ENCODE measurements at places on chromosomes 6 and 20.

DNA sequence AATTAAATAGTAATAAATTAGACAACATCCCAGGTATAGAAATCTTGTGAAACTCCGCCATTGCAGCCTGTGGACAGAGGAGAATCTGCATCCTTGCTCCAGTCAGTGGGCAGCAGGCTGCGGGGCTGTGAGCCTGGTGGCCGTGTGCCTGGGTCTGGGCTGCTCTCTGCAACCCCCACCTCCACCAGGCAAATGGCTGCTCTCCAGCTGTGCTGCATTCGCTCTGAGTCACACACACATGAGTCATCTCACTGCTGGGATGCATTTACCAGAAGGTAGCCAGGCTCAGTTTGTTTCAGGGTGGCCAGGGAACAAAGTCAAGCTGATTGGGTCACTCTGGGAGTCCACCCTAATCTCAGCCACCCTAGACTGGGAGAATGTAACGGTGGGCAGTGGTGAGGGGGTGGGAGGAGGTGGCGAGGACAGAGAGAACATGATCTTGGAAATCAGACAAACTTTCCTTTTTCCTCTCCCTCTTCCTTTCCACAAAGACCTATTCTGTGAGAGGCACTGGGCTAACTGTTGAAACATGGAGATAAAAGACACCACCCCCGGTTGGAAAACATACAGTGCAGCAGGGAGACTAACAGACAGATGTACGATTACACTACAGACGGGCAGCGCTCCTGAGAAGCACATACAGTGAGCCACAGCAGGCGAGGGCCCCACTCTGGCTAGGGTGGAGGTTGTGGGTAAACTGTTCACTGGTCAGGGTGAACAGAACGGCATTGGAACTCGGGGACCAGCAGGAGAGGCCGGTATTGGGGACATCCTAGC is 59.2 kb downstream of the TRAM2 start:
- no peak for DNase-seq

- no peak for DNase-seq
Measured at GRCh38 chr20:33910056-33910455, 83.7 kb upstream of the RALY start.

DNA sequence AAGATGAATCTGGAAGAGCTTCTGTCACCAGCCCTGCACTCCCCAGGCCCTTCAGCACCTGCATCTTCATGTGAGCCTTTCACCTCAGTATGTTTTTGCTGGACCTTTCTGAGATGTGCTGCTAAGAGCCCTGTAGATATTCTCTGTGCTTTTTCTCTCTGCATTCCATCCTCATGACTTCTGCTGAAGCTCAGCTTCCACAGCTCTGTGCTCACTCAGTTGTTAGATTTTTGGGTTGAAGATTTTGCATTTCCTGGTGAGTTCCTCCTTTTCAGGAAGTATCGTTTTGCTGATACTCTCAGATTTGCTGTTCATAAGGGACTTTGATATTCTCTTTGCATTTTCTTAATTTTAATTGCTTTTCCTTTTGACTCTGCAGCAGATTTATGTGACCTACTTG is 18.3 kb downstream of the KIAA1586 start:
- DNase-seq, result no peak

- peak; percentile 71 for DNase-seq
Measured at GRCh38 chr6:158766621-158767455, 52.3 kb downstream of the EZR start.

- DNase-seq, result no peak
Measured at GRCh38 chr20:63956664-63957003, 418 bp upstream of the UCKL1 start.

- DNase-seq, result no peak
Measured at GRCh38 chr20:19095762-19096161, 116.7 kb upstream of the SLC24A3 start.

DNA sequence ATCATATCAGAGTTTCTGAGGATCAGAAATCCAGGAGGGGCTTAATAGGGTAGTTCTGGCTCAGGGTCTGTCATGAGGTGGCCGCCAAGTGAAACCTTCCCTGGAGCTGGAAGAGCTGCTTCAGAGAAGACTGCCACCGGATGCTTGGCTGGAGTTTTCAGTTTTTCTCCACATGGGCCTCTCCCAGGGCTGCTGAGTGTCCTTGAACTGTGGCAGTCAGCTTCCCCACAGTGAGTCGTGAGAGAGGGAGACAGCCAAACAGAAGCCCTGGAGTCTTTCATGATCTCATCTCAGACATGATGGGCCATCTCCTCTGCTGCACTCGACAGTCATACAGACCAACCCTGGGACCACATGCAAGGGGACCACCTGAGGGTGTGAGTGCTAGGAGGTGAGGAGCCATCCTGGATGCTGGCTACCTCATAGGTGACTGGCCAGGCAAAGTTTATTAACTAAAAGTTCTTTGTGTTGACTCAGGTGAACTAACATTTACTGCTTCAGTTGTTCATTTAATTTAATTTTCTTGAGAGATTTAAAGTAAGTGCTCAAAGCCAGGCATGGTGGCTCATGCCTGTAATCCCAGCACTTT is 71.5 kb downstream of the SHLD1 start:
- no peak for DNase-seq

GRCh38 chr20:37989601-37990295 is 43.5 kb downstream of the TTI1 start:
- DNase-seq, result no peak

DNA sequence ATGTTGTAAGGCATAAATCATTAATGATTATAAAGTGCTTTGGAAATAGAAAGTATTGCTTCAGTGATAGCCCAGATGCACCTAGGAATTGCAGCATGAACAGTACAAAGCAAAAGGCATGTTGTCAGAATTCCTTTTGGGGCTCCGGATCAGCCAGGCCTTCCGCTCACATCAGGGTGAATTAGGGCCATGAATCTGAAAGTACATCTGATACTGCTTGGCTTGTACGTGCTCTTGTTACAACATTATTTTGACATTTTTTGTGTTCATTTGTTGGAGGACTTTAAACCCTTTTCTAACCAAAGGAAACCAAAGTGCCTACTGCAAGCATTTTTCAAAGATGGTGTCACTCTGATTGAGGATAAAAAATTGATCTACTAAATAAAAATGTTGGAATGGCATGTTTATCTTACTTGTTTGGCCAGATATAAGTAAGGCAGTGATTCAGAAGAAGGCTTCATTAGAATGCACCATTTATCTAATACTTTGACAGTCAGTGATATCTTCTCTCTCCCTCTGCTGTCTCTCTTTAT is 1005.6 kb upstream of the FLRT3 start:
- no peak for DNase-seq

- no peak for DNase-seq
Measured at GRCh38 chr6:130929036-130929678, 102.0 kb downstream of the SMLR1 start.

DNA sequence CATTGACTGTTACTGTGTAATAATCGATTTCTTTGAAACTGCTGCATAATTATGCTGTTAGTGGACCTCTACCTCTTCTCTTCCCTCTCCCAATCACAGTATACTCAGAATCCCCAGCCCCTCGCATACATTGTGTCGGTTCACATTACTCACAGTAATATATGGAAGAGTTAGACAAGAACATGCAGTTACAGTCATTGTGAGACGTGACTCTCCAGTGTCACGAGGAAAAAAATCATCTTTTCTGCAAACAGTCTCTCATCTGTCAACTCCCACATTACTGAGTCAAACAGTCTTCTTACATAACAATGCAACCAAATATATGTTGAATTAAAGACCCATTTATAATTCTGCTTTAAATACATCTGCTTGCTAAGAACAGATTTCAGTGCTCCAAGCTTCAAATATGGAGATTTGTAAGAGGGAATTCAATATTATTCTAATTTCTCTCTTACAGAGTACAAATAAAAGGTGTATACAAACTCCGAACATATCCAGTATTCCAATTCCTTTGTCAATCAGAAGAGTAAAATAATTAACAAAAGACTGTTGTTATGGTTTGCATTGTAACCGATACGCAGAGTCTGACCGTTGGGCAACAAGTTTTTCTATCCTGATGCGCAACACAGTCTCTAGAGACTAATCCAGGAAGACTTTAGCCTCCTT is 113.3 kb downstream of the TMEM242 start:
- no peak for DNase-seq

DNA sequence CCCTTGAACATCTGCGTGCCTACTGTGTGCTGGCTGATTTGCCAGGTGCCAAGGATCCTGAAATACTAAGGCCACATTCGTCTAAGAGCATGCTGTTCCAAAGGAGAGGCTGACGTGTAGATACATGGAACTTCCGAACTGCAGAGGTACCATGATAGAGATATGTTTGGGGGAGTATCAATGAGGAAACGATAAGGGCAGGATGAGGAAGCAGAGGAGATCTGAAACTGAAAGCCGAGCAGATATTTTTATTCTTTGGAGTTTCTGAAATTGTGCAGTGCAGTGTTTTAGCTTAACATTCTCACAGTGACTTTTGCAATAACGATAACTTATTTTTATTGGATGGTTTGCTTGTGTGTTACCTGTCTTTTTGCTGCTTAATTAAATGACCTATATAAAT is 24.3 kb downstream of the BMP6 start:
- no peak for DNase-seq

DNA sequence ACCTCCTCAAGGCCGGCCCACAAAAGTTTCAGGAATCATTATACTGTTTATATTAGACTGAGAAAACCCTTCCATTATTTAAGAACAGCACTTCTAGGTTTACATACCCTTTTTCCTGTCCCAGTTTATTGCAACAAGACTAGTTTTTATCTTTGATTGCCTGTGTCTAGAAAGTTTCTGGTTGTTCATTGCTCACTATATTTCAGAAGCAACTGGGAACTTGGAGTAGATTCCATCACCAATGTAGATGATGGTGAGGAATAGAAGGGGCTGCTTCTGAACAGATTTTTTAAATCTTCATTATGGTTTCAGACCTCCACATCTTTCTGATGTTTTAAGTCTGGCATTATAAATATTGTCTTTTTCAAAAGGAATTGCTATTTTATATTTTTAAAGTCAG is 93.0 kb downstream of the BCAS1 start:
- DNase-seq, result no peak

GRCh38 chr6:135586388-135586787 is 88.8 kb upstream of the AHI1 start:
- DNase-seq, result no peak

DNA sequence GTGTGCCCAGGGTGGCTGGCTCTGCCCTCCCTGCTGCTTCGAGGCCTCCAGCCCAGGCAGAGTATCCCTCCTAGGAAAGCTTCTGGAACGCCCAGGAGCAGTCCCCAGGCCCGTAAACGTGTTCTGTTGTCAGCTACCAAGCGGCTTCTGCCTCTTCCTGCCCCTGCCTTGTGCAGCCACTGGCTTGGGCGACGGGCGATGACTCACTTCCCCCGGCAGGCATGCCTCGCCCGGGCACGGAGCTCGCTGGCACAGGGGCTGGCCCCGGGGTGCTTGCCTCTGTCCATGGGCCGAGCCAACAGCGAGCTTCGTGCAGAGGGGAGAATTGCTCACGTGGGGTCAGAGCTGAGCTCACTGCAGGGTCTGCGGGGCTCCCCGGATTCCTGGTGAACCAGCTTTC is 86.7 kb upstream of the THBS2 start:
- DNase-seq, result peak; percentile 78

GRCh38 chr20:63772781-63773518 is 33.4 kb downstream of the SLC2A4RG start:
- peak; percentile 49 for DNase-seq

DNA sequence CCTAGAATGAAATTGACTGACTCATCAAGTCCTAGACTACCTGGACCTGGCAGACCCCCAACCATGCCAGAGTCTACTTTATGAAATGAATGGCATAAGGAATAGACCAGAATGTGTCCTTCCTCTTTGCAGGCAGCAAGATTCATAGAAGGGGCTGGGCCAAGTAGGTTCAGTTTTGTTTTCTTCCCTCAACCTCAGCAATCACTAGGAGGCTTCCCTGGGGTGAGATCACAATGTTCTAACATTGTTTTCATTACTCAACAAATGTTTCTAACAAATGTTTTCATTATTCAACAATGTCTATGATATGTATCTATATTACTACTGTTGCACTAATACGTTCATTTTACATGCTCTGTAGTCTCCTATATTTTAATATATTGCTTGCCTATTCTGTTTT is 8.4 kb upstream of the FAM162B start:
- no peak for DNase-seq

DNA sequence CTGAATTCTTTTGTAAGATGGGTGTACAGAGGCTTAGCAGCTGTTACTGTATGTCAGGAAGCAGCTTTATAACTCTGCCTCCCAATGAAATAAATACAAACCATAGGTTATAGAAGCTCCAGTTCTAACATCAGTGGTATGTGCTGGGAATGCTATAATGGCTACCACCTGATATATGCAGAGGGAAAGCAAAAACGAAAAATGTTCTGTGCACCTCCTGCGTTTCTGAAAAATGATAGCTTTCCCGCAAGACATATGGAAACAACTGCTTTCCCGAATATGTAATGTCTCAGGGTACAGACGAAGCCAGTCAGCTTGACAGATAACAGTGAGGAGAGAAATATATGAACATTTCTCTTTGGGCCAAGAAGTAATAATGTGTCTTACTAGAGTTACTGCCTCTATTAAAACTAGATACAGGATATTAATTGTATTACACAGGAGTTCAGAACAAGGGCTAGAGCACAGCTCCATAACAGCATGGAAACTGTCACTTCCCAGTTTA is 517.0 kb upstream of the NRSN1 start:
- no peak for DNase-seq

GRCh38 chr20:50371878-50372769 is 138.1 kb upstream of the PTPN1 start:
- DNase-seq, result no peak

DNA sequence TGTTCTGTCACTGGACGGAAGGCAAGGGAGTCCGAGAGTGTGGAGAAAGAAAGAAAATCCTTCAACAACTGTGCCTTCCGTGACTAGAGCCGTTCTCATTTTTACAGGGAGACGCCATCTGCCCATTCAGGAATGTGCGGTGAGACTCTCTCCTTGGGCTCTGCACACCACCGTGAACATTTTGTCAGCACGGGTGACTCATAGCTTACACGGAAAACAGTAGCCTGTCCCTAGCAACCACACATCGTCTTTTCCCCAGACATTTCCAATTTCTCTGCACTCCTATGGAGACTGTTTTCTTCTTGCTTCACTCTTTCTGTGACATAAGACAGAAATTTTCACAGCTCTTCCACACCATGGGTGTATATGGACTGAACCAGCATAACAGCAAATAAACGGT is 55.1 kb downstream of the TBXT start:
- no peak for DNase-seq

DNA sequence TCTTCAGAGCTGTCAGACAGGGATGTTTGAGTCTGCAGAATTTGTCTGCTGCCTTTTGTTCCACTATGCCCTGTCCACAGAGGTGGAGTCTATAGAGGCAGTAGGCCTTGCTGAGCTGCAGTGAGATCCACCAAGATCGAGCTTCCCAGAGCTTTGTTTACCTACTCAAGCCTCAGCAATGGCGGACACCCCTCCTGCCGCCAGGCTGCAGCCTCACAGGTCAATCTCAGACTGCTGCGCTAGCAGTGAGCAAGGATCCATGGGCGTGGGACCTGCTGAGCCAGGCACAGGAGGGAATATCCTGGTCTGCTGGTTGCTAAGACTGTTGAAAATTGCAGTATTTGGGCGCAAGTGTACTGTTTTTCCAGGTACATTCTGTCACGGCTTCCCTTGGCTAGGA is 28.4 kb upstream of the RAB32 start:
- no peak for DNase-seq

GRCh38 chr6:42315259-42315990 is 97.8 kb upstream of the MRPS10 start:
- DNase-seq, result no peak
